Left ventricle myocardium superior (tissue), 1 donor: ENCODE measurements at places on chromosomes 2 and 18. TPM values are rescaled to one million over a fixed set of nuclear protein-coding genes. Genes with fewer than 3 reads are reported as not detected.

- no peak for DNase-seq
Observed at GRCh38 chr18:35076135-35076924, 35.1 kb downstream of the MAPRE2 start.

- DNase-seq = no peak
Observed at GRCh38 chr2:63861220-63861822, 19.6 kb downstream of the UGP2 start.

GRCh38 chr2:29114586-29114945 is 649 bp upstream of the CLIP4 start:
- no peak for DNase-seq

GRCh38 chr2:179186126-179186525 is 78.5 kb downstream of the SESTD1 start:
- no peak for DNase-seq

DNA sequence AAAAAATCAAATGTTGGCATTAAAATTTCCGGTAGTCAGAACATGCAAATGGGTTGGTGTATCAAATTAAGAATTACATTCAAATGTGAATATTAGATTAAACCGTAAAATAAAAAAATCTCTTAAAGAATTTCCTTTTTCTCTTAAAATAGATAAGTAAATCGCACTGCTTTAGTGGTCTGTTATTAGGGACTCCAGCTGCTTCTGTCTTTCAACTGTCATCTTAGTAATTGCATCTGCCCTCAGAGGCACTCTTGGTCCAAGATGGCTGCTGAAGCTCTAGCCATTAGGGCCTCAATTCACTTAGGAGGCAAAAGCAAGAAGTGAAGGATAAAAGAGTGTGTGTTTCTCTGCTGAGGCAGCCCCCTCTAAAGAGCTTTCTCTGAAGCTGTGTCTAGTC is 132.4 kb downstream of the MGAT5 start:
- no peak for DNase-seq

- no peak for DNase-seq
Observed at GRCh38 chr2:199230091-199230490, 227.6 kb downstream of the SATB2 start.

The CXCR4 gene
- 3.6 TPM for total RNA-seq

DNA sequence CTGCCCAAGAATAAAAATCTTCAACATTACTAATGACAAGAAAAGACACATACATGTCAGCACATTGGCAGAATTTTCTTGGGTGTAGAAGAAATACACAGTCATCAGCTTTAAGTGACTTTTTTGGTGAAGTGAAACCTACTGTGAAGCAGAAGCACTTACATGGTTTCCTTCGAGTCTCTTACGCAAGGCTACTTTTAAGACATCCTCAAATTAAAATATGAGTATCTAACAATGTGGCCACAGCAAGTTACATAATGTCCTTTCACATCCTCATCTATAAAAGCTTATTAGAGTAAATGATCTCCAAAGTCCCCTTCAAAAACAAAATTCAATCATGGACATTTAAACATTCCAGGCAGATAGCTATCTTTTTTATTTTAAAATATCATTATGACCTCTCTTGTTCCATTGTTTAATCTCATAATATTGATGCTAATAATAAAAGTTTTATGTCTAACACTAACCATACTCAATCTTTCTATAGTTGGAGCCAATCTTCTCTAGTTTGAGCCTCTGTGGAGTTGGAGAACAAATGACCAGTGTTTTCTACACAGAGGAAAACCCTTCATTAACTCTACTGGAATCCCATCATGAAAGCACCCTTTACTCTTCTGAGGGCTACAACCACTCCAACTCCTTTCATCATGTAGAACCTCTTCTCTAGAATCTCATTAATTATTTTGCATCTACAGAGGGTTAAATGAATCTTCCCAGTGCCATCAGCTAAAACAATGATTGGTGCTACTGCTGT is 182.2 kb upstream of the ZFP36L2 start:
- no peak for DNase-seq

DNA sequence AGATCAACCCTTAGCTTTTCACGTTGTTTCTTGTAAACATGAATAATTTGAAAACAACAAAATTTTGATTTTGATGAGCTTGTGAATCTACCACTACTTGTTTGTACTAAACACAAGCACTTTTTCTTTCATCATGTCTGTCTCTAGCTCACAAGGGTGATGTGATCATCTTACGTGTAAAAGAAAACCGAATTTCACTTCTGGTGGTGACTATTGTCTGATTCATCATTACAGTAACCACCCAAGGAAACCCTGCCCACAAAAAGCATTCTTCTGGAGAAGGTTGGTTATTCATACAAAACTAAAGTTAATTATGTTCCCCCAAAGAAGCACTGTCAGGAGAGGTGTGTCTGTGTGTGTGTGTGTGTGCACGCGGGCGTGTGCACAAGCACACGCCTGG is 285.4 kb downstream of the ZNF516 start:
- DNase-seq = no peak

DNA sequence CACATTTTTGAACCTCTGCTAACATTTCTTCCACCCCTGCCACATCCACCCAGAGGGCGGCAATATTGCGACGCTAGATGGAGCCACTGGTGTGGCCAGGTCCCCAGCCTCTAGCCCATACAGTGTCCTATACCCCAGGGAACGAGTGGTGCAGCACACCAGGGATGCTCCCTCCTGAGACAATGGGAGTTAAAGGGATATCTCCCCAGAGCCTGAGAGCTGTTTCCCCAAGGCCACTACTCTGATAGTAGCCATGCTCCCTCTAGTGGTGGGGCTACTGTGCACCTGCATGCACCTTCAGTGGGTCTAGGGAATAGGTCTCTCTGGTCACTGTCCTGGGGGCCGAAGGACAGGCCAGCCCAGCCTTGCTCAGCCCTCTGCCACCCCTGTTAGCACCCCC is 336.4 kb upstream of the FSHR start:
- no peak for DNase-seq

The RGPD8 gene
- 7.8 TPM for total RNA-seq

The ALPP gene
- not detected for total RNA-seq

- no peak for DNase-seq
Observed at GRCh38 chr2:199977984-199978415, 22.6 kb downstream of the MAIP1 start.

DNA sequence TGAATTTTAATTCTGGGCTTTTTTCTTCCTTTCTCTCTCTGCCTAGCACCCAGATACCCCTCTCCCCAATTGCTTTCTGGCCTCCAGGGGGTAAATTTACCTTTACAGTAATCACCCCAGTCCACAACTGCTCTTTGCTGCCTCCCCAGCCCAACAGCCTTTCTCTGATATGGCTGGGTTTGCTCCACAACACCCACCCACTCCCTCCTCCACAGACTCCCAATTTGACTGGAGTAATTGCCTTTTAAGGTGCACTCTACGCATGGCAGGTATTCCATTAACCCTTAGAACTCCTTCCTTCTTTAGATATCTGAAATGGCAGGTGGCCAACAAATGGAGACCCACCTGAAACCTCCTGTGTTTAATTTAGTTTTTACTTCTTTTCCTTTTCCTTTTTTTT is 3.6 kb downstream of the CELF4 start:
- DNase-seq = no peak

DNA sequence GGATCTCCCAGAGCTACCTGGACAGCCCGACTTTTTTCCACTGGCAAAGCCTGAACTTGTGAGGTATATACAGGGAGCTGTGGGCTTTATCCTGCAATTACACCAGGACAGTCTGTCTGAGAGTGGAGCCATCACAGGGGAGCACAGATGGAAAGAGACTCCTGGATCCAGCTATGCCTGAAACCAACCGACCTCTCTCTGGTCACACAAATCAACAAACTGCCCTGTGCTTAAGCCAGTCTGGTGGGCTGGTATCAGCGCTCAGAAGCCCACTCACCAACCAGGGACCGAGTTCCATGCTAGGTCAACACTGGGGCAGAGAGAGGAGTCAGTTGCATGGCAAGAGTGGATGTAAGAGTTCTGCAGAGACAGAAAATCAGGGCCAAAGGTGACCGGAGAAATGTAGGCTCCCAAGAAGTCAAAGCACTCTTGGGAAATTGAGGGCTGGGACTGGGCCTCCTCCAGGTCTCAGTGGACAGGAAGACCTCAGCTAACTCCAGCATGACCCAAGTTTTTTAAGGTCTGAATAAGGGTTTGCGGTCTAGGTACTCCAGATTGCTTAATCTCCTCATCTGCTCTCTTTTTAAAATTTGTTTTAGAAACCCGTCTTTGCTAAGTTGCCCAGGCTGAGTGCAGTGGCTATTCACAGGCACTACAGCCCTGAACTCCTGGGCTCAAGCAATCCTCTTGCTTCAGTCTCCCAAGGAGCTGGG is 3.8 kb upstream of the BOK start:
- no peak for DNase-seq

DNA sequence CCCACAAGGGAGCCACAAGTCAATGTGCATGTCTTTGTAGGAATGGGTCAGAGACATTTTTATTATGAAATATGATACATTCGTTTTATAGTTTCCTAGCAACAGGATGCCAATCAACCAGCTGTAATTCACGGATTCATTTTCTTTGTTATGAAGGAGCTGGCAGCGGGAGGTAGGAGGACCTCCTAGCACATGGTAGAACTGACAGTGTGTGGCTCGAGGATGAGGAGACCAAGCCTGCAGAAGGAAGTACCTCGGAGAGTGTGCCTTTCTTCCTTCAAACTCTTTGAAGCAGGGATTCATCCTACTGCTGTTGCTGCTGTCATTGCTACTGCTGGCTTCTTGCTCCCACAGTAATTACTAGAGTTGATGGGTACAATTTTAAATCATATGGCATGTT is 504.8 kb upstream of the KLHL29 start:
- no peak for DNase-seq

DNA sequence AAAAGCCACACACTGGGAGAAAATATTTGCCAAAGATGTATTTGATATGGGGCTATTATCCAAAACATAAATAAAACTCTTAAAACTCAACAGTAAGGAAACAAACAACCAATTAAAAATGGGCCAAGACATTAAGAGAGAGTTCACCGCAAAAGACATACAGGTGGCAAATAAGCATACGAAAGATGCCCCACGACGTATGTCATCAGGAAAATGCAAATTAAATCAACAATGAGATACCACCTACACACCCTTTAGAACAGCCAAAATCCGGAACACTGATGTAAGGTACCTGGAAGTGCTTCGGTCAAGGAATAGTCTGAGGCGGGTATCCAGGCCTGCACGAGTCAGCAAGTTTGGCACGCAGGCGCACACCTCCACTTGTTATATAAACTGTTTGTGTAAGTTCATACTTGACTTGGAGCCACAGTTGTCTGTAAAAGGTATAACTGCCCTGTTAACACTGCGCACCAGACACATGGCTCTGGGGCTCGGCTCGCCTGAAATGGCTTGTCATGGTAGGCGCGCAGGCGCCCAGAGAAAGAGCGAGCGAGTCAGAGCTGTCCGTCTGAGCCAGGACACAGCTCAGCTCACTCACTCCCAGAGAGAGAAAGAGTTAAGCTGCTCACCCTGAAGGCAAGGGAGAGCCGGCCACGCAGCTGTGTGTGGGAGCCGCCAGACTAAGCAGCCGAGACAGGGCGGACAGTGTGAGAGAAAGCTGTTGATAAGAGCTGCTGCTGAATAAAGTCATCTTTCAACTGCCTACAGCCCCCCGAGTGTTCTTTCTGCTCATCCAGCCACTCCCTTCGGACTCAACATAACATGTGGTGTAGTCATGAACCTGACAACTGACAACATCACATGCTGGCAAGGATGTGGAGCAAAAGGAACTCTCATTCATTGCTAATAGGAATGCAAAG is 87.3 kb downstream of the HNRNPLL start:
- DNase-seq = peak; percentile 72

The MYL12A gene
- 1,328 TPM for total RNA-seq

GRCh38 chr2:38935568-38936172 is 46.0 kb downstream of the ARHGEF33 start:
- DNase-seq = no peak

DNA sequence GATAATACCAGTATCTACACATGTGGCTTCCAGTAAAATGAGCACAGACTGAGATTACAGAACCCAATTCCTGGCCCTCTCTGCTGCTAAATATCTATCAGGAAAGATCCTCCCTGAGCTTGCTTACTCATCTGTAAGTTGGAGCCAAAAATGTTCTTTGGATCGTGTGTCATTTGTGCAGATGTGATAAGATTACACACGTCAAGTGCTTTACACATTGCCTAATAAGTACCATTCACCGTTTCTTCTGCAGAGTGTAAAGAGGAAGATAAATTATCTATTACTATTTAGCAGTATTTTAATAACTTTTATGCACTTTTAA is 23.2 kb upstream of the SLC20A1 start:
- no peak for DNase-seq

GRCh38 chr18:62102221-62102620 is 84.6 kb downstream of the PIGN start:
- DNase-seq = no peak

DNA sequence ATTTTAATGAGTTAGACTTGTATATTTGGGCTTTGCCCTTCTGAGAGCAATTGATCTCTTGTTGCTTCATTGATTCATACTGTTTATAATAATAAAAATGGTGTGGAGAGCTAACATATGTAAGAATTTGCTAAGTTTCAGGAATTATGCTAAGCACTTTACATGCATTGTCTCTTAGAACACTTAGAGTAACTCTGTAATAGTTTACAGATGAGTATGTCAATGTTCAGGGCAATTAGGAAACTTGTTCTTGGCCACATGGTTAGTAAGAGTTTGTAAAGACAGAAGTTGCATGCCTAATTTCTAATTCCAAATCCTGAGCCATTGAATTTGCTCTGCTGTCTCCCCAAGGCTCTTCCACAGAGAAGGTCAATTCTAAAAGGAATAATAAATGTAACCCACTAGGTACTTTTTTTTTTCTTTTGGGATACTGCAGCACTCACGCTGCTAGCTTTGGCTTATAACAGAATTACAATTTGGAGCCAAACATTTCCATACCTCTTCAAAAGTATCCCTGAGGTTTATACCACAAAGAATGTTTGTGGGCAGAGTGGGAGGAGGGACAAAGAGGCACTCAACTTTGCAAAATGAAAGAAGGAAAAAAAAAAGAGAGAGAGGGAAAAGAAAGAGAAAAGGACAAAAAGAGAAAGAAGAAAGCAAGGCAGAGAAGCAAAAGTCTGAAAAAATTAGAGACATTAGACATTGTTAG is 232.4 kb downstream of the CALCRL start:
- no peak for DNase-seq

GRCh38 chr2:60271713-60272112 is 281.7 kb downstream of the BCL11A start:
- DNase-seq = no peak

GRCh38 chr2:128641421-128642080 is 322.9 kb upstream of the HS6ST1 start:
- DNase-seq = no peak

- peak; percentile 35 for DNase-seq
Observed at GRCh38 chr2:84919885-84920580, 14.6 kb downstream of the TMSB10 start.

The DLX2 gene
- not detected for total RNA-seq

DNA sequence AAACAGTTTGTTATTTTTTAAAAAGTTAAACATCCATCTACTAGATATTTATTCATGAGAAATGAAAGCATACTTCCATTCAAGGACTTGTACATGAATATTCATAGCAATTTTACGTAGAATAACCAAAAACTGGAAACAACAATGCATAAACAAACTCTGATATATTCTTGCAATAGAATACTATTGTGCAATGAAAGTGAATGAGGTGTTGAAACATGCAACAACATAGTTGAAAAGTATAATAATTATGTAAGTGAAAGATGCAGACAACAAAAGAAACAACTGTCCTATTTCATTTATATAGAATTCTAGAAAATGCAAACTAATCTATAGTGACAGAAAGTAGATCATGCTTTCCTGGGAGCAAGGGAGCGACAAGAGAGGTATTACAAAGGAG is 206.6 kb upstream of the KLHL29 start:
- no peak for DNase-seq
